Muscle of back (tissue), 13 donors: ENCODE measurements at places on chromosomes 3 and 15.

DNA sequence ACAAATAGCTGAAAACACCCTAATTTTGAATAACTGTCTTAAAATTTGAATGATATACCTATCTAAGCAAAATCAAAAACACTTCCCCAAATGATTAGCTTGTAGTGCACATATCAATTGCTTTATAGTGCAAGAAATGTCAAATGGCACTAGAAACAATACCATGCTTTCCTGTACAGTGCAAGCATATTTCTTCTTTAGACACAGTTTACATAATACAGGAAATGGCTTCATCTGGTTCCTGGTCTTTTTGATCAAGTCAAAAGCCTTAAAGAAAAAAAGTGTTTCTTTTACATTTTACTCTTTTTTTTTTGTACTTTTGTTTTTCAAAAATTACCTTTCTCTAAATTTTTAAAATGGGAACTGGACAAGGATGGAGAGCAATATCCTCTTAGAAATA lies 352.1 kb downstream of the MECOM start:
- no peak for DNase-seq

- peak; percentile 96 for DNase-seq
Measured at GRCh38 chr15:45022871-45023658, at the start of gene SORD. Gene SORD, plus strand, starts transcription at chr15:45023195. Its CDS starts 89 bp downstream, at chr15:45023284.

GRCh38 chr3:128076483-128077201 lies 24.4 kb downstream of the SEC61A1 start:
- no peak for DNase-seq

DNA sequence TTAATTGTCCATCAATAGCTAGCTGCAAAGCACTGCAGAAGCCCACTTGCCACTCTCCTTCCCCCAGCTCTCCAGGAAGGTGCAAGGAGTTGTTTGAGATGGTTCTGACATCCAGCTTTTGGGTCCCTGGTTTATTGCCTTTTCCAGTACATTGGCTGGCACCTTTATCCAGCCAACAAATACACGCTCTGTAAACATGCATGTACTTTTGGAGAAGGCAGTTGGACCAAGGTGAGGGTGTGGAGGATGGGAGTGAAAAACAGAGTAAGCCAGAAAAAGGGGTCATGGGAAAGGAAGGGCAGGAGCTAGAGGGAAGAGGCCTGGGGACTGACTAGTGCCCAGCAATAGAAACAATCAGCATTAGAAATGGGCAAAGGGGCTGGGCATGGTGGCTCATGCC lies 102.7 kb downstream of the CGNL1 start:
- no peak for DNase-seq
